ENCODE measurements at places on chromosomes 6 and 20.

GRCh38 chr6:35260591-35261570, 1.3 kb downstream of the ZNF76 start:
- ATAC-seq: no peak

DNA sequence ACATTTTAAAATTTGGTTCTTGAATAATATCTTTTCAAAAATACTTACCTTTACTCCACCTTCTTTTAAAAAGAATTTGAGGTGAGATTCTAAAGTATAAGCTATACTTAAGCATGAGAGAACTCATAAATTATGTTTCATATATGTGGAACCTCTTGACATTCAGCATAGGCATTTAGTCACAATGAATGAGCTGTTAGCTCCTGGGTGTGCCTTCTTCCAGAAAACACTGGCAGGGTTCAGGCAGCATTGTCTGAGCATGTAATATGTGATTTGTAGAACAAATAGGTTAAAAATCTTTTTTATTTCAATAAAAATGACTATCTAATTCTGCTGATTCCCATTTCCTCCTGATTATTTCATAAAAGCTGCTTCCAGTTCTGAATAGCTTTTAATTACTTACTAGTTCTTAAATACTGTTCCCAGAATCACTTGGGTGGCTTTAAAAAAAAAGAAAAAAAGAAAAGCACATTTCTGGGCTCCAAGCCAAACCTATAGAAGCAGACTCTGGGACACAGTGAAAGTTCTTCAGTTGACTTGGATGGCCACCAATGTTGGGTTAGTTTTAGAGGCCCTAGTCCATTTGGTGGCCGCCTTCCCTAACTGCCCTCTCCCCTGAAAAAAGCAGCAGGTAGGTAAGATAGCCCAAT, 20.2 kb downstream of the RNF8 start:
- ATAC-seq: no peak

GRCh38 chr6:104606361-104606760, 253.4 kb downstream of the HACE1 start:
- ATAC-seq: no peak

DNA sequence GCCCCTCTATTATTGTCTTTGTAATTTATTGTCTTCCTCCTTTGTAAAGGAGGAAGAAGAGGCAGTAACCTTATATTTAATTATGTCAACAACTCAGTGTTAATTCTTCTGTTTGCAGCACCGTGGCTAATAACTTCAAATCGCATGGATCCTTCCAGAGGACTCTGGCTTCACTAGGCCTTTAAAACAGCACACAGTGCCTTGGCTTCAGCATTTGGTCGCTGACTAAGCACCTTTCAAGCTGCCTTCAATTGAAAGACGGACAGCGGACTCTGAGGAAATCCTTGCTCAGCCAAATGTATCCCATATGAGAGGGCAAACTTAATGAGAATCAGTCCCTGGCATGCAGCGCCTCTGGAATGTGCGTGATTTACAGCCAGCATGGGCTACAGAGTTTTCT, 64.2 kb downstream of the SGK1 start:
- peak; percentile 92 for ATAC-seq

GRCh38 chr20:57760698-57761412, 51.0 kb upstream of the PMEPA1 start:
- ATAC-seq: no peak
